ENCODE measurements at places on chromosomes 2 and 18. TPM values are rescaled to one million over a fixed set of nuclear protein-coding genes. Genes with fewer than 3 reads are reported as not detected.

DNA sequence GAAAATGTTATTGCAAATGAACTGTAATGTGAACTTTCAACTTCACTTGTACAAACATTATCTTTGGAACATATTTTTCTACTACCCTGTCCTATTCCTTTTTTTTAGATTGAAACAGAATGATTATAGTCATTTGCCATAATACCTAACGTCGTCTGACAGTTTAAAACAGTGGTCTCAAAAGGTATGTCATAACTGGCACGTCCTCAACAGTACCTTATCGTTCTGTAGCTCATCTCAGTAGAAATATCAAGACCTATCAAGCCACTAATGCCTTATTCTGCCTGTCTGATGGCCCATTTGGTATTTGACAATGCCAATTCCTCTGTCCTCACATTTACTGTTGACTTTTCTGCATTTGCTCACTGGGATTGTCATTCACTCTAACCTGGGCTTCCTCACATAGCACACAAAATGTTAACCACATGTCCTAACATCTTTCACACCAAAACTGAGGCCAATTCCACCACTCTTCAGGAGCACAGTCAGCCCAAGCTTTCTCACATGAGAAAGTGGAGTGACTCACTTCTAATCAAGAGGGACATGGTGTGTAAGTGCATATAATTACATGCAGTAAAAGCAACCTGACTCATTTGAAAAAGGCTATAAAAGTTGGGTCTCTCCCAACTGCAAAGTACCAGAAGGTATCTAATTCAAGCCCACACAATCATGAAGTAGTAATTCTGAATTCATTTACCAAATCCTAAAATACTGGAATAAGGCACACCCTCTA lies 34.8 kb downstream of the DNER start:
- DNase-seq: no peak
- H3K36me3 ChIP-seq: no peaks in the 10 kb centered on the region
- no peak overlapping the region for H3K27ac ChIP-seq
- H3K4me3 ChIP-seq: no peak overlapping the region
- H3K4me1 ChIP-seq: no peaks in the 10 kb centered on the region

DNA sequence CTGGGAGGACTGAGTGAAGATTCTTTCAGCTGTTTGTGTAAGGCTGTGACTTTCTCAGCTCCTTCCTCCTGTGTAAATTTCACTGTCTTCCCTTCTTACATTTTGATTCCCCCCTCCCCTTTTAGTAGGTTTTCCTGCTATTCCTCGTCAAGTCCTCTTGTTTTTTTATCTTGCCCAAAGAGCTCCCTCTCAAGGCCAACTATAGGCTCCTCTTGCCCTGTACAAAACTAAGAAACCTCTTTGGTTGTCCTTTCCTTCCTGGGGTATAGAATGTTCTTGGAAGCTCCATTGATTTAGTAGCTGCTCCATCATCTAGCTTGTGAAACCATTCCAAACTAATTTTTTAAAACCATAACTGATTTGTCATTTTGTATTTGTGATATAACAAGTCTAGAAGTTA lies 7.3 kb downstream of the CCDC121 start:
- no peak for DNase-seq
- H3K27me3 ChIP-seq: no peaks in the 10 kb centered on the region
- H3K4me3 ChIP-seq: no peak overlapping the region

DNA sequence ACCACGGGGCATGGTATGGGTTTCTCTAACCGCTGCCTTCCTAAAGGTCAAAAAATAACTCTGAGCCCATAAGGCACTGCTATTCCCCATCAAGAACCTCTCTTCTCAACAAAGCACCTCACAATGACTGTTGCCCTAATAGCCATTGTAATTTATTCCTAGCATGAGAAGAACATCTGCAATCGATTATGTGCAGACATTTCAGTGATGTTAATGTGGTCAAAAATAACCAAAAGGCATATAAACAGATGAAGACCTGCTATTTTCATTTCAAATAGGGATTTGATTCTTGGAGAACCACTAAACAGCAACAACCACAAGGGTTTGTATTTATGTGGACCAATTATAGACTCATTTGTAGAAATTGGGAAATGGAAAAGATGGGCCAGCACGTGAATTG lies 356.6 kb downstream of the FBXO15 start:
- no peaks in the 10 kb centered on the region for H3K36me3 ChIP-seq
- no peak overlapping the region for H3K27ac ChIP-seq
- no peak overlapping the region for H3K4me3 ChIP-seq
- DNase-seq: no peak

GRCh38 chr2:146776596-146776995 lies 1068.2 kb upstream of the ACVR2A start:
- H3K4me3 ChIP-seq: no peak overlapping the region
- H3K4me1 ChIP-seq: no peaks in the 10 kb centered on the region
- H3K27me3 ChIP-seq: no peaks in the 10 kb centered on the region
- no peaks in the 10 kb centered on the region for H3K36me3 ChIP-seq

DNA sequence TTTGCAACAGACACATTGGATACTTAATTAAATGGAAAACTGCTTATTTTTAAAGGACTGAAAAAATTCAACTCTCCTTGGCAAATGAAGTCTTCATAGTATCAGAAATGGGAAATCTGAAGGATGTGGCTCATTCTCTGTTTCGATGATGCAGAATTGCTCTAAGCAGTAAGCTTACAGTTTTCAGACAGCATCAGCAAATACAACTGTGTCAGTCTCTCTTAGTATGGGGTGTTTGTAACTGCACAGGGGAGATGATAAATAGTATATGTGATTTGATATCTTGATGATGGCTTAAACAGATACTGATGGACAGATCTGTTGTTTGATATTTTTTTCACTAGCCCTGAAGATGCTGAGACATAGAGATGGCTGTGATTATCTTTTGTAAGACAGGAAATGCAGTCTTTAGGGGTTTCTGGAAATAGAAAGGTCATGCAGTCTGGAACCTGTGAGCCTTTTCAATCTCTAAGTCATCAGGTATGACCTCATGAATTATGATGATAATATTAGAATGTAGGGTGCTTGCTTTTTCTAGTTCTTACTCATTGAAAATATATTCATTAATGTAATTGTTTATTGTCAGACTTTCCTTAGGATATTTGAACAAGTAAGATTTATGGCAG lies 84.2 kb downstream of the SLC4A10 start:
- H3K4me3 ChIP-seq: no peak overlapping the region
- no peak for DNase-seq
- H3K27ac ChIP-seq: no peak overlapping the region
- no peaks in the 10 kb centered on the region for H3K4me1 ChIP-seq
- no peaks in the 10 kb centered on the region for H3K36me3 ChIP-seq
- H3K27me3 ChIP-seq: no peaks in the 10 kb centered on the region

- H3K4me1 ChIP-seq: no peaks in the 10 kb centered on the region
- no peaks in the 10 kb centered on the region for H3K36me3 ChIP-seq
- no peak overlapping the region for H3K4me3 ChIP-seq
- no peak overlapping the region for H3K27ac ChIP-seq
- no peak for DNase-seq
- no peaks in the 10 kb centered on the region for H3K27me3 ChIP-seq
These were observed 408.0 kb downstream of the LRATD1 start for GRCh38 chr2:15040429-15041084.

DNA sequence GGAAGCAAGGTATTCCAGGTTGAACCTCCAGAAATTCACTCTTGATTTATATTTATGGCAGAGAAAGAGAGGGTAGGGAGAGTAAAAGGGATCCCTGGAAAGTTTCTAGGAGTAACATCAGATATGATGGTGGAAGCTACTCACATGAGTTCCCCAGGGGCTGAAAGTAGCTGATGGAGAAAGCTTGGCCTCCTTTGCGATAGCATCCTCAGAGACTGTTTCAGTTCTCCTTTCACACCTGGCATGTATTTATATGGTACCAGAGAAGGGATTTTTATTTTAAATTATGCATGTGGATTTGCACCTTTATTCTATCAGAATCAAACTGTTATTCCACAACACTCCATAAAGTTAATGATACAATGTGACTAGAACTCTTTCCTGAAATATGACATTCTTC lies 126.3 kb upstream of the OSR1 start:
- no peaks in the 10 kb centered on the region for H3K27me3 ChIP-seq
- no peak overlapping the region for H3K27ac ChIP-seq
- no peak for DNase-seq
- H3K4me1 ChIP-seq: peaks cover 3% of the 10 kb centered on the region
- H3K36me3 ChIP-seq: no peaks in the 10 kb centered on the region

- no peaks in the 10 kb centered on the region for H3K27me3 ChIP-seq
- no peak overlapping the region for H3K27ac ChIP-seq
- DNase-seq: no peak
- H3K4me3 ChIP-seq: no peak overlapping the region
These were observed 23.4 kb downstream of the ARHGAP15 start for GRCh38 chr2:143152637-143153036.

DNA sequence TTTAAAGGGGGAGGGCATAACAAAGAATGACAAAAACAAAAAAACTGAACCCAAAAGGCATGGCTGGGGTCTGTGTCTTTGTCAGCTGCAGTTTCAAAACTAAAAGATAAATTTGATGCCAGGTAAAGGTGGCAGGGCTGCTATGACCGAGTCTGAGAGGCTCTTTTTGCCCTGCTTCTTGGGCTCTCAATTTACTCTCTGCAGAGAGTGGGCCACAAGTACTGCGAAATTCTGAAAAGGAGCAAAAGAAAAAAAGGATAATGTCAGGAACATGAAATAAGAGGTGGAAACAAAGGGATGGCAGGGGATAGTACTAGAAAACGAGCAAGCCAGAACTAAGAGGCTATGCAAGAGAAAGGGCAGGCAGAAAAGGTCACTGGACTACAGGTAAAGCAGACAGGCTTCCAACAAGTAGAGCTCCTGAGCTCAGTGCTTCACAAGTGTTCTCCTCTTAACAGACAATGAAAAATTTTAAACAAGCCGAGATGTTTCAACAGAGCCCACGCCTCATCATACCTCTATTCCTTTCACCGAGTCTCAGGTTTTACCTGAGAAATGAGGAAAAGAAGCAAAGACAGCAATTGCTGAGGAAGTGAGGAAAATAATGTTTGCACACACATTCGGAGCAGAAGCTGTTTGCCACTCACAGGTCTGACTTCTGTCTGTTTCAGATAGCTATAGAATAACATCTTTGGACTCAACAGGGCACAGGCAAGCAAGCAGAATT lies 7.3 kb downstream of the IRS1 start:
- no peak for DNase-seq
- peak overlapping the region; percentile 93 for H3K27ac ChIP-seq
- no peaks in the 10 kb centered on the region for H3K36me3 ChIP-seq
- H3K27me3 ChIP-seq: no peaks in the 10 kb centered on the region

- H3K36me3 ChIP-seq: no peaks in the 10 kb centered on the region
- H3K27ac ChIP-seq: no peak overlapping the region
- H3K27me3 ChIP-seq: no peaks in the 10 kb centered on the region
- peaks cover 4% of the 10 kb centered on the region for H3K4me1 ChIP-seq
- no peak for DNase-seq
These were observed 13.2 kb downstream of the PRELID3A start for GRCh38 chr18:12420821-12421421.

DNA sequence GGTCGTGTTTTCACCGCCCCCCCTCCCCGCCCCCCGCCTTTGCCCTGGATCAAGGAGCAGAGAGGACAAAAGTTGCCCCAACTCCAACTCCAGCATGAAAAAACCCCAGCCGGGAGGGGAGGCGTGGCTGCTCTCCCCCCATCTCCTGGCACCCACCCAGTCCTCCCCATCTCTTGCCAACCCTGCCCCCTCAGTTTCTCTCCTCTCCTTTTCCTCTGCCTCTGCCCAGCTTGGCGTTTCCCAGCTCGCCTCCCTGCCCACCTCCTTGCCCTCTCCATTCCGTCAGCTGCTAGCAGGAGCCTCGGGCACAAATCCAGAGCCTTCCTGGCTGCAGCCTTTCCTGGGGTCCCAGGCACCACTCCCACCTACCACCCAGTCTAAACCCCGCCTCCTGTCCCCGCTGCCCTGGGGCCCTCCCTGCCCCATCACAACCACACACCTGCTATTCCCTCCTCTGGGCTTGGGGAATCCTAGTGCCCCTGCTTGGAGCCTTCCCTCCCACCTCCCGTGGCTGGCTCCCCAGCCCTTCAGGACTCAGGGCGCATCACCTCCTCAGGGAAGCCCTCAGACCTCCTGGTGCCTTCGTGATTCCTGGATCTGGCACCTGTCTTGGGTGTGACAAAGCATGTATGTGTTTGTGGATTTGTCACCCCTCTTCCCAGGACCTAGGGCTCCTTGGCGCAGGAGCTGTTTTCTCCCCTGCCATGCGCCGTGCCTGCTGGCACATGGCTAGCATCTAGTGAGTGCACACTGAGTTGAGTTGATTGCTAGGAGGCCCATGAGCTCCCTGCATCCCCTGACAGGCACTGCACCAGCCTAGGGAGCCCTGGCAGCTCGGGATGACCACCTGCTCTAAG lies 209.1 kb downstream of the TFCP2L1 start:
- no peaks in the 10 kb centered on the region for H3K4me1 ChIP-seq
- peaks cover 3% of the 10 kb centered on the region for H3K27me3 ChIP-seq
- no peak for DNase-seq
- H3K36me3 ChIP-seq: no peaks in the 10 kb centered on the region
- H3K27ac ChIP-seq: no peak overlapping the region
- H3K4me3 ChIP-seq: no peak overlapping the region

DNA sequence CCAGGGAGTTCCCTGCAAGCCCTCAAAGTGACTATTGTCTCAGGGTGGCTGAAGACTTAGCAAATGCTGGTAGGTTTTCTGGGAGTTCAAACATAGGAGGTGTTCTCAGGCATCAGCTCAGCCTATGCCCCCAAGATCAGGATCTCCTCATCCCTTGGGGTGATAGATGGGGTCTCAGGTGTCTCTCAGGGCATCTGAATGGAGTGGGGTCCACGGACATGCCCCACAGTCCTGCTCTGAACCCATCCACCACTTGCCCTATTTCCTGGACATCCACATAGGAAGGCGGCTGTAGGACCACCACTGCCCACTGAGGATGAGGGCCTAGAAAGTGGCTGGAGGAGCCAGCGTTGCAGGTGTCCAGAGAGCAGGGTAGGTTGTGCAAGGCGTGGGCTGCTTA lies 287.0 kb upstream of the CXCR4 start:
- no peak overlapping the region for H3K4me3 ChIP-seq
- H3K27ac ChIP-seq: no peak overlapping the region
- H3K27me3 ChIP-seq: no peaks in the 10 kb centered on the region
- H3K36me3 ChIP-seq: no peaks in the 10 kb centered on the region
- H3K4me1 ChIP-seq: no peaks in the 10 kb centered on the region

DNA sequence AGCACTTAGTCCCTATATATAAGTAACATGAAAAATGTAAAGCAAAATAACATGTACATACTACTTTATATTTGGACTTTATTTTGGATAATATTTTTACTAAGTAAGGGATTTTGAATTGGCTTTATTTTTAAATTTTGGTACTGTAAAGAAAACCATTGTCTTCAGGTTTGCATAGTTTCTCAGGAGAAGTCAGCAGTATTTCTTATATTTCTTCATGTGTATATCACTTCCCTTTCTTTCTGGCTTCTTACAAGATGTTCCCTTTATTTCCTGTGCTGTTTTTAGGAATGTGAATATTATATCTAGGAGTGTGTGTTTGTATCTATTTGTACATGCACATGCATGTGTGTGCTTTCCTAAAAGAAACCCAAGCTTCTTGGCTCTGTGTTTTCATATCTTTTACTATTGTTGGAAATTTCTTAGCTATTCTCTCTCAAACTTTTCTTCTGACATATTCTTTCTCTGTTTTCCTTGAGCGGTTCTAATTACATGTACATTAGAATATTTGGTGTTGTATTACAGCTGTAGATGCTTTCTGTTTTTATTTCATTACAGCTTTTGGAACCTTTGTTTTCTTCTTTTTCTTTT lies 1549.7 kb upstream of the ACVR2A start:
- DNase-seq: no peak
- no peak overlapping the region for H3K4me3 ChIP-seq
- no peaks in the 10 kb centered on the region for H3K27me3 ChIP-seq
- no peak overlapping the region for H3K27ac ChIP-seq
- H3K36me3 ChIP-seq: no peaks in the 10 kb centered on the region

Gene NXPH2
- not detected for total RNA-seq

Gene EMX1
- not detected for total RNA-seq

Gene MRPL33
- total RNA-seq: 3.4 TPM

Gene KIF3C
- 11.9 TPM for total RNA-seq

Gene ACTG2
- total RNA-seq: 134 TPM

Gene ABCG5
- 4.0 TPM for total RNA-seq

Gene EPHA4
- total RNA-seq: 51.2 TPM

Gene XIRP2
- total RNA-seq: 1.2 TPM

Measured in ascending aorta (tissue), 2 donors.